ENCODE measurements at places on chromosomes 6 and 20.

DNA sequence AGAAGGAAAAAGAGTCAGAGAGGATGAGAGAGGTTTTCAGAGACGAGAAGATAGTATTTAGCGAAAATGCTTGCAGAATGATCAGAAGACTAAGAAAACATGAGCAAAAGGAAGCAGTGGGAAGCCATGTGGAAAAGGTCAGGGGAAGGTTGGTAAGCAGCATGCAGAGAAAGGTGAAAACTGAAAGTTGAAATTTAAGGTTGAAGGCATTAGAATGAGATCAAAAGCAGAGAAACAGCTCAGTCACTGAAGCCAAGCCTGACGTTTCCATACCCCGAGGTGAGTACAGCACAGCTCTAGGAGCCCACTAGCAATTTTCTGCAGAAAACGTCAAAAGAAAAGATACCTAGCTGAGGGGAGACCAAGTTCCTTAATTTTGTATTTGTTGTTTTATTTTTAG lies 19.1 kb upstream of the TFB1M start:
- no peak for DNase-seq

DNA sequence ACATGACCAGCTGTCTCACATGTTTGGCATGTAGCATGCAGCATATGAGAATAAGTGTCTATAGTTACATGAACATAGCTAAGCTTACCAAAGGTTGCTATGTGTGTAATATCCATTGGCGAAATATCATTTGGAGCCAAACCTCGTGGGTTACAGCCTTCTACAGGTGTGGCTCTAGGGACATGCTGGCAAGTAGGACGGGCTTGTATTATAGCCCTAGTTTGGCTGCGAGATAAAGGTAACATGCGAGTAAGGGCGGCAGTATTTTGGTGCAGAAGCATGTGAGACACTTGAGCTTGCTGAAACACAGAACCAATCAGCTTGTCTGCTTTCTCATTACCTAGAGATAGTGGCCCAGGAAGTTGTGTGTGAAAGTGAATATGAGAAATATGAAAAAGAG lies 6.5 kb upstream of the ABHD12 start:
- no peak for DNase-seq

- no peak for DNase-seq
Observed at GRCh38 chr6:117558818-117559217, 43.5 kb downstream of the GOPC start.

- no peak for DNase-seq
Observed at GRCh38 chr20:63731410-63731809, 5.1 kb upstream of the LIME1 start.

DNA sequence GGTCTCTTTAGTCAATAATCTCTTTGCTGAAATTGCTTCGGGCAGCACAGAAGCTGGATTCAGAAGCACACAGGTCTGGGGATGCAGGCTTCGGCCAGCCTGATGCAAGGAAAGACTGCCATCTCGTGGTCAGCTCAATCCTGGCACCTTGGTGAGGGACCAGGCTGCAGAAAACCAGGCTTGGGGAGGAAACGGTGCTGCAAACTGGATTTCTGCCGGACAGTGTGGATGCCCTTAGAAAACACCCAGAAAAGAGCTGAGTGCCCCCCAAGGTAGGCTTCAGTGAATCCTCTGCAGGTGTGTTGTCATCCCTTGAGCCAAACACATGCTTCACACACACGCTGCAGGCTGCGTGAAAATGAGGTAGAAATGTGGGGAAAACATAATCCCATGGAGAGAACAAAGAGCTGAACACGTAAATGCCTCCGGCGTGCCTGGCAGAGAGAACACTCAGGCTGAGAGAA lies 89.8 kb upstream of the PAX1 start:
- peak; percentile 85 for DNase-seq

DNA sequence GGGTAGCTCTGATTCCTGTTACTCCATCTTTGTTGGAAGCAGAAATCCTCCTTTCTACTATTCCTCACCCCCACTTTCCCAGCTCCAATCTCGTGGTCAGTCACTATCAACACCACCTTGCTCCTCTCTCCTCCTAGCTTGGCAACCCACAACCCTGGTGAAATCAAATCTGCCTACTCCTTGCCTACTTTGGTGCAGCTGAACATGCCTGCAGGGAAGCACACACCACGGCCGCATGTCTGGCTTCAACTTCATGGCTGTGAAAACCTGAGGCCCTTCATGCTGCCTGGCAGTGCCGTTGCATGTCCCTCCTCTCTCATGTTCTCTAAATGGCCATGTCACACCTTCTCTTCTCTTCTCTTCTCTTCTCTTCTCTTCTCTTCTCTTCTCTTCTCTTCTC lies 112.4 kb upstream of the FOXA2 start:
- DNase-seq = no peak

- no peak for DNase-seq
Observed at GRCh38 chr6:73248192-73248903, 14.6 kb downstream of the KHDC1 start.

Measured in COR-L47 (cell line).